Esophagus muscularis mucosa (tissue), 4 donors: ENCODE measurements at places on chromosomes 2 and 18. TPM values are rescaled to one million over a fixed set of nuclear protein-coding genes. Genes with fewer than 3 reads are reported as not detected.

GRCh38 chr18:36296650-36297416, 680 bp upstream of the FHOD3 start:
- peaks cover 13% of the 10 kb centered on the region for H3K4me1 ChIP-seq
- peak overlapping the region; percentile 70 for H3K4me3 ChIP-seq
- H3K36me3 ChIP-seq: no peaks in the 10 kb centered on the region
- DNase-seq: peak; percentile 91

C2orf80 gene
- not detected for total RNA-seq

DNA sequence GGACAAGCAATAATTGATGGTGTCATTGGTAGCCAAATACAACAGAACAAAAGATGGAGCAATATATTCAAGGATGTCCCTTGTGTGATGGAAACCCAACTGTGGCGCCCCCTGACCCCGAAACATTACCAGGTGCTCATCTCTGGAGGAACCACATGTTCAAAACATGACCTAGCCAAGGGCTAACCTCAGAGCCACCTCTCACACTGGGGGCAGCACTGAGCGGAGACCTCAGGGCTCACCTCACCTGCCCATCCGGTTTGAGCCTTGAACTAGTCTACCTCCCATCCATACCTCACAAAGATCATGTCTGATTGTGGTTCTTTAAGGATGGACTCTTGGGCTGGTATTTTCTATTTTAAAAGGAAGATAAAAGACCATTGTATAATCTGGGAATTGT, 314.4 kb upstream of the CDH7 start:
- no peak overlapping the region for H3K4me3 ChIP-seq
- no peaks in the 10 kb centered on the region for H3K36me3 ChIP-seq

- no peak for DNase-seq
- no peaks in the 10 kb centered on the region for H3K27me3 ChIP-seq
- no peak overlapping the region for H3K27ac ChIP-seq
- no peak overlapping the region for H3K4me3 ChIP-seq
- no peaks in the 10 kb centered on the region for H3K36me3 ChIP-seq
These were observed 417.9 kb downstream of the TGIF1 start for GRCh38 chr18:3867864-3868311.

- no peaks in the 10 kb centered on the region for H3K27me3 ChIP-seq
- no peak for DNase-seq
- H3K4me3 ChIP-seq: no peak overlapping the region
These were observed 40.0 kb upstream of the NCKAP5 start for GRCh38 chr2:133608291-133608690.

ASB3 gene
- 14.1 TPM for total RNA-seq

PJVK gene
- 1.4 TPM for total RNA-seq

UGT1A10 gene
- not detected for total RNA-seq

DNAJC5G gene
- total RNA-seq: not detected

TRIM43 gene
- not detected for total RNA-seq
